AG20443 (cell line): ENCODE measurements at places on chromosomes 16 and 17.

- DNase-seq, result no peak
Observed at GRCh38 chr17:71666047-71666446, 454.8 kb upstream of the SOX9 start.

DNA sequence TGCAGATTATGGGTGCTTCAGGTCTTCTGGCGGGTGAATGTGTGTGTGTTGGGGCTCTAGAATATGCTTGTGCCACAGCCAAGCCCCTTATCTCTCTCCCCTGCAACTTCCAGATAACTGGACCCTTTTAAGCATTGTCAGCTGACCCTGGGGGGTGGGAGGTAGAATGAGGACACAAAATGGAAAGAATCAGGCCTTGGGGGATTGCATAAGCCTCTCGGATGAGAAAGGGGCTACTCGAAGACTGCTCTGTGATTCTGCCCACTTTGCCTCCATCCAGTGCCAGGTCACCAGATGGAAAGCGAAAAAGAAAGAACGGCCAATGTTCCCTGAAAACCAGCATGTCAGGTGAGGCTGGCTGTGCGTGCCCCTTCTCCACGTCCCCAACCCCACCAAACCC lies 13.8 kb downstream of the THRA start:
- no peak for DNase-seq

GRCh38 chr17:74194682-74195081 lies 8.8 kb upstream of the RPL38 start:
- no peak for DNase-seq

GRCh38 chr17:31497994-31498826 lies 106.7 kb downstream of the RAB11FIP4 start:
- no peak for DNase-seq

GRCh38 chr16:86195863-86196630 lies 297.1 kb downstream of the IRF8 start:
- DNase-seq, result no peak
